Inflammatory macrophage treated with lipopolysaccharide for 1 hour (primary cell): ENCODE measurements at places on chromosomes 2 and 18.
A peak's percentile ranks its signal among the peaks of the same experiment; 100 is the strongest.

DNA sequence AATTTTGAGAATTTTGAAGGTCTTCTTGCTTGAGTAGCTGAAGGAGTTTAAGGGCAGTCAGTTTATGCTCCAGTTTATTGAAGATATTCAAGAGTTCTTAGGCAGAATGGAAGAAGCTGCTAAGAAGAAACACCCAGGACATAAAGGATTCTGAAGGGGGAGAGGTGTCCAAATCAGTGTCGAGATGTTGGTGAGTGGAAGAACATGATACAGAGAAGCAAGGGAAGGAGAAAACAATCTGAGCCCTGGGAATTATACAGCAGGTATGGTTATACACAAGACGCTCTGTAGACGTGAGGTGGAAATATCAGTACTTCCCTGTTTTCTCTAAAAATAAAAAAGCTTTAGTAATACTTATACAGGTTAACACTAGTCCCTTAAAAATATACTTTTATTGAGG is 60.1 kb downstream of the CLIP4 start:
- no peak for DNase-seq

GRCh38 chr2:212181646-212182045 is 357.0 kb downstream of the ERBB4 start:
- DNase-seq = no peak

DNA sequence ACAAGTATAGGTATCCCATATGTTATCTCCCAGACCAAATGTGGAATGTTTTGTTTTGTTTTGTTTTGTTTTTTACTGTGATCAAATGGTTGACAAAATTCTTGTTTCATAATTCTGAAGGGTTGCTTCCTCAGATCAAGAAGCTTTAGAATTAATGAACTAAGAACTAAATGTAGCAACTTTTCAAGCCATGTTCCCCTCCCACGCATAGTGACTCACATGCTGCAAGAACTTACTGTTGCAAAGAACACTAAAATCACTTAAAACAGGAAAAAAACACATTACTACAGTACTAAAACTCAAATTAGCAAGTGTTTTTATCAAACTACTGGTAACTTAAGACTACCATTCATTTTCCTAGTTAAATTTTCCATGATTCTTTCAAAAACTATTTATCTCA is 30.6 kb downstream of the HNRNPLL start:
- peak; percentile 98 for DNase-seq

GRCh38 chr18:62085756-62086155 is 101.1 kb downstream of the PIGN start:
- peak; percentile 75 for DNase-seq

GRCh38 chr18:3720159-3720558 is 270.2 kb downstream of the TGIF1 start:
- DNase-seq = no peak

- DNase-seq = peak; percentile 33
These were observed 24.8 kb upstream of the RPE start for GRCh38 chr2:209977386-209978239.

GRCh38 chr18:63158012-63158631 is 161.4 kb downstream of the BCL2 start:
- no peak for DNase-seq

GRCh38 chr2:10903861-10904210 is 7.9 kb upstream of the KCNF1 start:
- DNase-seq = no peak

- no peak for DNase-seq
These were observed 46.6 kb upstream of the HPCAL1 start for GRCh38 chr2:10256031-10256514.

DNA sequence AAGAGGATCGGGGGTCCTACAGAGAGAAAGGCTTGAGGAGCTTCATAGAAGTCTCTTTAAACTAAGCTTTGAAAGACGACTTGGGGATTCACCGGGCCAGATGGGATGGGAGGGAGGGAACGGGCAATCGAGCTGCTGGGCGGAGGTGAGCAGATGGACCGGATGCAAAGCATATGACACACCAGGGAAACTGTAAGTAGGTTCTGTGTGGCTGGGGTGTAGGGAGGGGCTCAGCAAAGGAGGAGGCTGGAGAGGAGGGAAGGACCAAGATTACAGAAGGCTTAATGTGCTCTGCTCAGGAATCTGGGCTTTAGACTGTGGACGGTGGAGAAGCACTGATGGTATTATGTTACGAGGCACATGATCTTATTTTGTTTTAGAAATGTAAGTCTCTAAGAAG is 131.5 kb downstream of the MAIP1 start:
- DNase-seq = no peak

DNA sequence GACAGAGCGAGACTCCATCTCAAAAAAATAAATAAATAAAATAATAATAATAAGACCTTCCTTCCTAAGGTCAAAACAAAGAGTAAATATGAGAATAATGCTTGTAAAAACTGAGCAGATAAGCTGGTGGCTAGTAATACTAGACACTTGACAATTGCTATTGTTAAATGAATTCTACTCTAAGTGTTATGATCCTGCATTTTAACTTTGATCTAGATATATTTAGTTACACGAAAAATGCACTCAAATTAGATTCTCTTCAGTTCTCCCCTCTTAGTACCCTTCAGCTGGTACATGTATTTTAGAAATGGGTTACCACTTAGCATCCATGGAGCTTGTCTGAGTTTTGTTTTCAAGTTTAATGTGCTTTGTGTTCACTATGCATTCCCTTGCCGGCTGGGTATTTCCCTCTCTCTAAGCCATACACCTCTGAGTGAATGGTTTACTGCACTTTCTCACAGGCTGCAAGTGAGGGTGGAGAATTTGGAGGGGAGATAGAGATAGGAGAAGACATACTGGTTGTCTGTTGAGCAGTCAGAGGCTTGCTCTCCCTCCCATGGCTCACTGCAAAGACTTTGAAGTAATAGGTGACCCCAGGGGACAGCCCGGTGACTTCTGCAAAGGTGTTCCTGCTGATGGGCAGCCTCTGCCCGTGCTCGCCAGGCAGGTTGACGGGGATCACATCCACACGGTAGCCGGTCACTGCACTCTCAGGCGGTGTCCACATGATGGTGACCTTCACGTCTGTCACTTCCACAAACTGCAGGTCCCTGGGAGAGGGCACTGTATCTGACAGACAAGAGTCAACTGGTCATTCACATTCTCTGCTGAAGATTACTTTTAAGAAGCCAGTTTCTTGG is 29.9 kb downstream of the FN1 start:
- no peak for DNase-seq

- no peak for DNase-seq
These were observed 517.5 kb downstream of the IRS1 start for GRCh38 chr2:226282151-226282550.

- no peak for DNase-seq
These were observed 35.1 kb downstream of the VPS54 start for GRCh38 chr2:63983986-63984605.

GRCh38 chr18:37419315-37419714 is 146.3 kb downstream of the CELF4 start:
- no peak for DNase-seq

GRCh38 chr2:134919341-134920210 is 954 bp downstream of the CCNT2 start:
- no peak for DNase-seq

DNA sequence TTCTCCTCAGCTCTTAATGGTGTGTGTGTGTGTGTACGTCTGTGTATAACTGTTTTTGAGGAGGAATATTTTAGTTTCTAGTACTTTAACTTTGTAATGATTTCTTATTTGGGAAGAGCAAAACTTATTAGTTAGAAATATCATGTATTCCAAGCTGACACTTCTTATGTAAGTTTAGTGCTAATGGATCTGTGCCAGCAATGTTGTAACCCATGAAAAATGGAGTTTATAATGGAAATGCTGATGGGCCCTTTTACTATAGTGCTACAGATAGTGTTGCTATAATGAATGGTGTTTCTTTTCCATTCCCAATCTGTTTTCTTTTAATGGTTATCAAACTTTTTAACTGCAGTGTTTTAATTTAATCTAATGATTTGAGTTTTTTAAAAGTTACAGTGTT is 49.8 kb upstream of the OTX1 start:
- DNase-seq = no peak

DNA sequence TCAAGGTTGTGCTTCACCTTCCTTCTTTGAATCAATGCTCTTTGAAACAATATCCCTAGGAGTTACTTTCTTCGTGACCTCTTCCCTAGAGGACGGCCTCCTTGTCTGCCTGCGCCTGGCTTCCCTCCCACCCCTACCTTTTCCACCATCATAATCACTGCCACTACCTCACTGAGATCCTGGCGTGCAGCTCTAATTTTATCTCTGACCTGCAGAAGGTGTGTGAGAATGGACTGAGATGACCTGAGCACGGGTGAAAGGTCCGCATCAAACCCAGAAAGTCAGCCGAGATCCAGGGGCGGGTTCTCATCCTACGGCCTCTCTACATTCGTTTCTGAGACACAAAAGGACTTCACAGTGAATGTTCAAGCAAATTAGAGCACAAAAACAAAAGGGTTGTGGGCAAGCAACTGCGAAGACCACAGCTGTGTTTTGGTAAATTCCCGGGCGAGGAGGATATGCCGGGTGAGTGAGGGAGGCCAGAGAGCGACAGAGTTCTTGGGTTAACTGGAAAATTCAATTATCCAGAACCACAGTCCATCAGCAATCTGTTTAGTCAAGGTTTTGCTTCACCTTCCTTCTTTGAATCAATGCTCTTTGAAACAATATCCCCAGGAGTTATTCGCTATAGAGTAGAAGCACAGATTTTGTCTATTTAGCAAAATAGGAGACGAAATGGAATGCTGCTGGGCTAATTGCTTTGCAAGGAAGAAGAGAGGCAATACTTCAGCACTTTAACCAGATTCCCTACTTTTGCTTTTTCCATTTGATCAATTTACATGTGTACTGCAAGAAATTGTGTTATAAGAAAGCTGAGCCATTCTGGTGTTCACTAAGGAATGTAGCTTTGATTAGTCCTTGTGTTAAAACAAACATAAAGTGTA is 212.6 kb downstream of the ACKR3 start:
- DNase-seq = no peak

GRCh38 chr2:158687315-158687714 is 107.8 kb upstream of the DAPL1 start:
- DNase-seq = no peak

- no peak for DNase-seq
These were observed 112.4 kb upstream of the TRIB2 start for GRCh38 chr2:12604341-12604740.

- no peak for DNase-seq
These were observed 471.7 kb downstream of the THSD7B start for GRCh38 chr2:137237055-137237454.

- no peak for DNase-seq
These were observed 69.5 kb downstream of the EVA1A start for GRCh38 chr2:75491129-75491753.

GRCh38 chr18:50044402-50044801 is 150.5 kb downstream of the MYO5B start:
- DNase-seq = no peak

GRCh38 chr2:104900608-104901007 is 46.7 kb downstream of the POU3F3 start:
- DNase-seq = no peak

- DNase-seq = no peak
These were observed 66.5 kb downstream of the CABLES1 start for GRCh38 chr18:23201741-23202140.

DNA sequence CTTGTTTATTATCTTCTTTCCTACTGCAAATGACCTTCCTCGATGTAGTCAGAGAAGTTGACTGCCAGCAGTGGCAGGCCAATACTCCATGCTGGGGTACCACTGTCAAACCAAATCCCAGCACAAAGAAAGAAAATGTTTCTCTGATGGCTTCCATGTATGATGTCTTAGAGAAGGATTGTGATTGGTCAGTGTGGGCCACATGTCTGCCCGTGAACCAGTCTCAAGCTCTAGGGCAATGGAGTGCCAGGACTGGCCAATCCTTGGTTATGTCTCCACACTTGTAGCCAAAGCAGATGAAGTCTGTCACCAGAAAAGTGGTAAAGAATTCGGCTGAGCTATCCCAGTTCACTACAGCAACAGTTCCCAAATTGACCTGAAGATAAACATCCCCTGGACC is 17.6 kb upstream of the SMAD4 start:
- no peak for DNase-seq

DNA sequence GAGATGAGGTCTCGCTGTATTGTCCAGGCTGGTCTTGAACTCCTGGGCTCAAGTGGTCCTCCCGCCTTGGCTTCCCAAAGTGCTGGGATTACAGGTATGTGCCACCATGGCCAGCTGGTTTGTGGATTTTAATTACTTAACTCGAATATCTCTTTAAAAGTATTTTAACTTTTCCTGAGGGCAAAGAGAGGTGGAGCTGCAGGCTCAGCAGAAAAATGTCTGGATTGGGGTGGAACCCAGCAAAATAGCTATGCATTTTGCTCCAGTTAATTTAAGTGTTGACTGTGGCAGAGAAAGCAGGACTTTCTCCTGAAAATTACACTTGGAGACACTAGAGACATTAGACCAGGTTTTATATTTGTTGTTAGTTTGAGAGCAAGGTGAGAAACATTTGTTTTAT is 35.5 kb upstream of the TXNDC2 start:
- no peak for DNase-seq

- DNase-seq = no peak
These were observed 377.8 kb upstream of the DDX18 start for GRCh38 chr2:117436697-117437096.

- DNase-seq = no peak
These were observed 466.0 kb downstream of the RIT2 start for GRCh38 chr18:42649331-42650035.

DNA sequence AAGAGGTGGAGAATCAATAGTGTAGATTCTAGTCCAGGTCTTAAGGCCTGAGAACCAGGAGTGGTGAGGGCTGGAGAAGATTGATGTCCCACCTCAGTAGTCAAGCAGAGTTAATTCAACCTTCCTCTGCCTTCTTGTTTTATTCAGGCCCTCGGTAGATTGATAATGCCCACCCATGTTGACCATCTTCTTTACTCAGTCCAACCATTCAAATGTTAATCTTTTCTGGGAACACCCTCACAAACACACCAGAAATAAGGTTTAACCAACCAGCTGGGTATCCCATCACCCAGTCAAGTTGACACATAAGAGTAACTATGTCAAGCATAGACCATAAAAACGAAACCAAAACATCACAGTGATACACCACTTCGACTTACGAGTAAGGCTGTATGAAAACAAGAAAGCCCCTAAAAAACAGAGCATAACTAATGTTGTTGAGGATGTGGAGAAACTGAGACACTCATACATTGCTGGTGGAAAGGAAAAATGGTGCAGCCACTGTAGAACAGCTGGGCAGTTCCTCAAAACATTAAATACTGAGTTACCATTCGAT is 57.5 kb downstream of the SLC35F5 start:
- no peak for DNase-seq

DNA sequence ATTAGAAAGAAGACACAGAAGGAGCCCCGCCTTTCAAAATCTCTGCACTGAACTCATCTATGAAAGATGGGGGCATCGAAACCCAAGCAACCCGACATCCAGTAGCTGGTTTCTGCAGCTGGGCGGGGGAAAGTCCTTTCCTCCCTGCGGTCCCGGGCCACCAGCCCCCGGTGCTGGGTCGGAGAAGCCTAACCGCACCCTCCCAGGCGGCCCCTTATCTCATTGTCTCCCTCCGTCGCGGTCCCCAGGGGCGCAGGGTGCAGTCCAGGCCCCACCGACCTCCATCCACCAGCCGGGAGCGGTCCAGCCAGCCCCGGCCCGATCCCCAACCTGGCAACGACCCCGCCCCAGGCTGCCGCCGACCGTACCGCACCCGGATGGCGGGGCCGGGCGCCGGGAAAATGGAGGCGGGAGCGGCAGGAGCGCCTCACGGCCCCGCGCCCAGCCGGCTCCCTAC is 452 bp downstream of the RAPH1 start:
- DNase-seq = no peak
